ENCODE measurements at places on chromosomes 16 and 17.
A peak's percentile ranks its signal among the peaks of the same experiment; 100 is the strongest.

DNA sequence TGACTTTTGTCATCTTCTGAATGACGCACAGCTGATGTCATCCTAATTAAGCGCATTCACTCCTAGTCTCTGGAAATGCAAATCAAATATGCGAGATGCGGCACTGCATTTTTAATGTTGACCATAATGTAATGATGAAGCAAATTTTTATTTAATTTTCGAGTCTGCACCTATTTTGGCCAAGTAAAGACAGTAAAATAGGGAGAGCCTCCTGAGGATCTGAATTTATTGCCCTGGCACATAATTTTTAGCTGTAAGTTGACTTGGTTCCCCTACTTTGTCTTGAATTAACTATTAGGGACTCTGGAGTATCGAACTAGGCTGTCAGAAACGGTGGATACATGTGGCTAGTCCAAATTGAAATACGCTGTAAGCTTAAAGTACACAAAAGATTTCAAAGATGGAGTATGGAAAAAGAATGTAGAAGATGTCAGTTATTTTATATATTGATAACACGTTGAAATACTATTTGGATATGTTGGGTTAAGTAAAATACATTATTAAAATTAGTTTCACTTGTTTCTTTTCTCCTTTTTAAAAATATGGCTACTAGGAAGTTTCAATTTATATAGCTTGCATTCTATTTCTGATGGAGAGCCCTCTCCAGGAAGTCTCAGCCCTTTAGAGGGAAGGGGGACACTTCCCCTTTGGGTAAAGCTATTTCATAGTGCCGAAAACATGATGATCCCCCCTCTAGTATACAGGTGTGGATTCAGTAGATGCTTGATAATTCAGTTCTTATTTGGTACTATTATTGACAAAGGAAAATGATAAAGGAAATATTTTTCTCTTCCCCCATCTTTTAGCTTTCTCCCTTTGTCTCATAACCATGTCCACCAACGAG lies 991 bp downstream of the KPNA2 start:
- no peak for DNase-seq

GRCh38 chr17:74085434-74085833 lies 118.0 kb upstream of the RPL38 start:
- no peak for DNase-seq

- DNase-seq, result no peak
Measured at GRCh38 chr16:67544329-67544841, 15.8 kb downstream of the RIPOR1 start.

GRCh38 chr17:58120195-58120822 lies 27.9 kb upstream of the OR4D1 start:
- DNase-seq, result no peak

DNA sequence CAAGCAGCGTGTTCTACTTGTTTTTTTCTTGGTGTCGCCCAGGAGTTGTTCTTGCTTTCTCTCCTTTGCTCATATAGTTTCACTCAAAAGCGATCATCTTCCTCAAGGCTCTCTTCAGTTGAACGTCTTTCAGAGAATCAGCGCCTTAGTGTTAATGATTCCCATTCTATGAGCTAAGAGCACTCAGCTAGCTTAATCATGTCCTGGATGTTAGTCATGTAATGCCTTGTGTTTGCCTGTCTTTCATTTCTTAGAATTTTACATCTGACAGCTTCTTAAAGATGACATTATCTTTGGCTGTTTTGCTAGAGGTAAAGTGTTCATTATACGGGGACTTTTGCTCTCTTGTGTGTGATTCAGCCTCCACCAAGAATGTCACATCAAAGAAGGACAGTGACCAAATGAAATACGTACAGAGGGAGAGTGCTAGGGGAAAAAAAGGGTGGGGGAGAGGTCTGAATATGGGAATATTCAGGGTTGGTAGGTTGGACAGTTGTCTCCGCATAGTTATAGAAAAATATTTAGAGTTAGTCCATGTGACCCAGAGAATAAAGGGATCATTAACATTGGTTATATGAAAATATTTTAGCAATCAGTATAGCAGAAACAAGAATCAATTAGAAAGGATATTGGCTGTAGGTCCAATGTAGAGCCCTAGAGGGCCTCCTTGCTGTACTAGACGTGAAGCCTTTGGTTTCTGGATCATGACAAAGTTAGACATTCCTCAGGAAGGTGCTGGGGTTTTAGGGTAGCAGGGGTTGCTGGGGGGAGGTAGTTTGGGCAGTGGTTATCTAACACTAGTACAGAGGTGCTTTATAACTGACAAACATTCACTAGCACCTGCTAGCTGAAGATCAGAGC lies 31.9 kb upstream of the ANKFN1 start:
- no peak for DNase-seq

GRCh38 chr16:27768651-27769272 lies 218.8 kb downstream of the KATNIP start:
- no peak for DNase-seq

DNA sequence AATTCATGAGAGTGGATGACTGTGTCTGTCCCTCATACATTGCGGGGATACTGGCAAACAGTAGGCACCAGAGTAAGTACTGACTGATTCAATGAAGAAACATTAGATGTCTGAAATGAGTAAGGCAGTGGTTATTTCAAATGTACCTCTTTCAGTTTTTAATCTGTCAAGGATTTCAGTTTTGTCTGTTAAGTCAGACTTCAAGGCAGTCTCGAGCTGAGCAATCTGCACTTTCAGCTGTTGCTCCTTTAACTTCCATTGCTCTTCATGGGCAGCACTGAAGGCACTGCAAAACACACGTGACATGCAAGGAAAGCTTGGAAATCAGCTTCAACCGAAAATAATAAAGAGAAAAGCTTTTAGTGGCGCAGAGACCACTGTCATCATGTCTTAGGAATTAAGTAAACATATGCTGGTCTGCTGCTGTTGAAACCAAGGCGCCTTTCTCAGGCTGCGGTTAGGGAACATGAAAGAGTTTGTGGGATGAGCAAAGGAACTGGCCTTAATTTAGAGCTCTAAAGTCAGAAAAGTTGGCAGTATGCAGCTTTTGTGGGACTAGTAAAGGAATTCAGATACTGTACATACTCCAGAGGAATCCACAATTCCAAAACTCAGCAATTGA lies 38.8 kb downstream of the RPGRIP1L start:
- DNase-seq, result no peak

- DNase-seq, result no peak
Measured at GRCh38 chr16:78599271-78599670, 499.8 kb downstream of the WWOX start.

DNA sequence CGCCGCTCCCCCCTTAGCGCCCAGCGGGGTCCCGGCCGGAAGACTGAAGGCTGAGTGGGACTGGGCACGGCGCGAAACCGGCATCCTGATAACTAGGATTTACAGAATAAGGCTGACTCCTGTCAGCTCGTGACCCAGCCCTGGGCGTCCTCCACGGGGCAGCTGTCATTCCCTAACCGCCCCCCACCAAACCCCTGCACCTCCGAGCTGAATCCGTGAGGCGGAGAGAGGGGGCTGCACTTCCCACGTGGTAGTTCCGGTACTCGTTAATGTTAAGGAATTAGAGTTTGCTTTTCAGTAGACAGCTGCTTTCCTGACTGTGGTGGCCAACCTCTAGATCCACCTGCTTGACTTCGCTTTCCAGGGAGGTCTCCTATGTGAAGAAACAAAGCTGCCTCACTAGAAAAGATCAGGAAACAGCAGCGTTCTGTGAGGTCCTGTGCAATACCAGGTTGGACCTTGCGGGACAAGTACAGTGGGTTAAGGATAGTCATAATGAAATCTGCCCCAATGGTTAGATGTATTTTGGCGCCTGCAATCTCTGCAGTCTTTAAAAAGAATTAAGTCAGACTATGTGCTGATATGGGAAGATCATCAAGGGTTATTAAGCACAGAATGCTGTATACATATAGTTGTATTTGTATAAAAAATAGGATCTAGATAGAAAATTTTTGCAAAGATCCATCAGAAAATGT lies 1.1 kb upstream of the WBP2 start:
- DNase-seq, result no peak

GRCh38 chr17:901191-901950 lies 78.2 kb downstream of the NXN start:
- DNase-seq, result no peak

DNA sequence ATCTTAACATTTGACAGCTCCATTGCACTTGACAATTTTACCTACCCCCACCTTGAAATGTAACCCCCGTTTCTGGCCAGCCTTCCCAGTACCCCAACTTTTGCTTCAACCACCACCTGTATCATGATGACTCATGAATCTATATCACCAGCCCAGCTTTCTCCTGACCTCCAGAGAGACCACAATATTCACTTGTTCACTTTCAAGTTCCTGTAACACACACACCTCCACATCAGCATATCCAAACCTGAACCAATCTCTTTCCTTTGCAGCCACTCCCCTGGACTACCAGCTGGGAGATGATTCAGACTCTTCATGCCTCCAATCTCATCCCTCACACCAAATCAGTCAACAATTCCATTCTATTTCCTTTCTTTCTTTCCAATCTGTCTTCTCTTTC lies 8.0 kb downstream of the SMG6 start:
- DNase-seq, result no peak

DNA sequence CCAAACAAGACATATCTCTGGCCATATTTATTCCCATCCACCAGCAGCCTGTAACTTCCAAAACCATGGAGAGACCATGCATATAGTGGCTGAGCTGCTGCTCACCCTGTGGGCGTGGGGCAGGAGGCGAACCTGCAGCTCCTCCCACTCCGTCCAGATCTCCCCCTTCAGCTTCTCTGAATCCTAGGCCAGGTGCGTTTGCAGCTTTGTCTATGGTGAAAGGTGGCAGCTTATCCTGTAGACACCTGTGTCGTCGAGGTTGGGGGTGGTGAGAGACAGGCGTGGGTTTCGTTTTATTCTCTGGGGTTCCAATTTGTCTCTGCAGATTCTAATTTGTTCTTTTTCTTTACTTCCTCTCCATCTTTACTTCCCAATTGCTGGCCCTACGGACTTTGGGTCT lies 9.7 kb upstream of the ANKS4B start:
- no peak for DNase-seq

- no peak for DNase-seq
Measured at GRCh38 chr16:54265575-54266107, 20.9 kb downstream of the IRX3 start.

- DNase-seq, result no peak
Measured at GRCh38 chr17:30905742-30906100, 317 bp downstream of the TEFM start.

DNA sequence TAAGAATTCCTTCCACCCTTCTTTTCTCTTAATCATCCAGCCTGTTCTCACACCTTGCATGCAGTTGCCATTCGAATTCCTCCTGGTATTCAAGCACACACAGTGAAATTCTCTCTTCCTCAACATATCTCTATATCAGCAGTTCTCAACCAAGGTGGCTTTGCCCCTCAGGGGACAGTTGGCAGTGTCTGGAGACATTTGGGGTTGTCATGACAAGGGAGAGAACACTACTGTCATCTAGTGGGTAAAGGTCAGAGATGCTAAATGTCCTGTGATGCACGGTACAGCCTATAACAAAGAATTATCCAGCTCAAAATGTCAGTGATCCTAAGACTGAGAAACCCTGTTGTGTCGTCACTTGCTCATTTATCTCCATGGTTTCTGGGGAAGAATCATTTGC lies 94.8 kb upstream of the CPHXL start:
- DNase-seq, result no peak

- DNase-seq, result no peak
Measured at GRCh38 chr17:2901582-2901981, 105.3 kb downstream of the RAP1GAP2 start.

GRCh38 chr17:37494971-37495370 lies 5.3 kb downstream of the DUSP14 start:
- no peak for DNase-seq

- no peak for DNase-seq
Measured at GRCh38 chr17:73630531-73630930, 13.7 kb downstream of the SDK2 start.

GRCh38 chr16:68377667-68378393 lies 67.0 kb downstream of the PRMT7 start:
- no peak for DNase-seq

DNA sequence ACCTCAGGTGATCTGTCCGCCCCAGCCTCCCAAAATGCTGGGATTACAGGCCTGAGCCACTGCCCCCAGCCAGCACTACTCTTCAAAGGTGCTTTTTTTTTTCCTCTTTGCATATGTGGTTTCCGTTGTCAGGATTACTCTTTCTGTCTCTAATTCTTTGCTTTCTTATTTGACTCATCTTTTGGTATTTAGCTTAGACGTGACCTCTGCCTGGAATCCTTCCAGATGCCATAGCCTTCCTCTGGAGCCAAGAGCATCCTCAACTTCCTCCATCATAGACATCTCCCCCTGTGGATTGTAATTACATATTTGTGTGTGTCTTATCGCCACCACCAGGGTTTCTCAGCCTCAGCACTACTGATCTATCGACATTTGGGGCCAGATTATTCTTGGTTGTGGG lies 84.4 kb upstream of the XYLT1 start:
- no peak for DNase-seq

DNA sequence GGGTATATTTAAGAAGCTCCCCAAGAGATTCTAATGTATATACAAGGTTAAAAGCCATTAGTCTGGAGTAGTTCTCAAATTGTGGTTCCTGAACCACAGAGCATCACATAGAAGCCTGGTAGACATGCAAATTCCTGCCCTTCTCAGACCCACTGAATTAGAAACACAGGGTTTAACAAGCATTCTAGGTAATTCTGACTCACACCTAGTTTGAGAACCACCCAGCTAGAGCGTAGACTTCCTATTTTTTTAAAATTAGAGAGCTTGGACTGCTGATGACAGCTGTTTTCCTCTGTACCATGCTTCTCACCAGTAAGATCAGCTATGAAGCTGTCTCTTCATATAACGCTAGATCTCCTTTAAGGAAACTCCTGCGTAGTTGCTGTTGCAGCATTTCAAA lies 50.6 kb downstream of the HS3ST3B1 start:
- no peak for DNase-seq

- DNase-seq, result peak; percentile 35
Measured at GRCh38 chr17:17681744-17682292, 560 bp downstream of the RAI1 start.

DNA sequence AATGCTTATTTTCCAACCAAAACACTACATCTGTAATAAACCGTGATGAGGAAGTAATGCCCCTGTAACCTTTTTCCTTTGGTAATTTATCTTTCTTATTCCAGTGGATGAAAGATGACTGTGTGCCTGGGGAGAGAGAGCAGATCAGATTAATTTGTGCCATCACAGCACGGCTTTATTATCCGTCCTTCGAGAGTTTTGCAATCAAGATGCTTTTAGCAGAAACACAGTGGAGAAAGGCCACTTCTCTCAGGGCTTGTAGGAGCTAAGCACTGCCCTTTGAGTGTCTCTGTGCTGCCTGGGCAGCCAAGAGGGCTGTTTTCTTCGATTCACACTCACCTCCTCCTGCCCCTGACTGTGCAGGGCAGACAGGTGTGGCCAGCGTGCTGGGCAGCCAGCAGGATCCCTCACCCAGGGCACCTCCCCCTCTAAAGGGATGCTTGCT lies 190.2 kb downstream of the PRKCA start:
- DNase-seq, result no peak

GRCh38 chr16:27164352-27164751 lies 39.0 kb upstream of the KDM8 start:
- DNase-seq, result no peak

Data from stimulated activated CD4-positive, alpha-beta T cell treated with anti-CD3 and anti-CD28 coated beads, Interleukin-15, amount 100 ng/mL, for 1 hour (primary cell).